Amniotic epithelial cell (primary cell): ENCODE measurements at places on chromosomes 7 and 10.

- no peak for DNase-seq
Measured at GRCh38 chr10:24340883-24341282, 131.9 kb downstream of the KIAA1217 start.

GRCh38 chr10:17742918-17743317 is 9.1 kb upstream of the TMEM236 start:
- peak; percentile 37 for DNase-seq

- no peak for DNase-seq
Measured at GRCh38 chr7:43725251-43725650, 4.1 kb downstream of the COA1 start.

DNA sequence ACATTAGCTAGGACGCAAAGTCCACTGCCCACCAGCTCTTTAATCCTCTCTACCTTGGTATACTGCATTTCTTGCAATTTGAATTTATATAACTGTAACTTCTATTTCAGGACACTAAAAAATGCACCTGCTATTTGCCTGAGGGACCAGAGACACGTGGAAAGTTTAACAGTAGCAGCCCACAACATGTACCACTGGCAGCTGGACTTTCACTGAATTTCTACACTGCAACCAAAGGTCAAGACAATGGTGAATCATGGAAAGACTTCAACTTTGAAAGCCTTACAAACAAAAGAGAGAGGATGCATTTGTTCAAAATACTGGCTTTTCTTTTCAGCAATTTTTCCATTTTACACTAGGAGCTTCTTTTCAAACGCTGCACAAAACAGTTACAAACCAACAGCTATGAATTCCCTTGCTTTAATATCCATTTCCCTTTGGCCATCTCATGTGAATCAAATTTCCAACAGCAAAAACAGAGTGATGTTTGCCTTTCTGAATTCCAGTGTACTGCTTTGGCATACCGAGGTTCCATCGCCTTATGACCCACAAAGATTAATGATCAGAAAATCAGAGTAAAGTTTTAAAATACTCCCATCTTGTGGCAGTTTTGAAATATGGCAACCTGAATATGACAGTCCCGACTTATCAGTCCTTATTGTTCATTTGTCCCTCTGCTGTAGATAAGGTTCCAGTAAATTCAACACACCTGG is 29.9 kb upstream of the HNRNPH3 start:
- peak; percentile 59 for DNase-seq

GRCh38 chr10:77377034-77377433 is 260.6 kb downstream of the KCNMA1 start:
- DNase-seq = peak; percentile 50

DNA sequence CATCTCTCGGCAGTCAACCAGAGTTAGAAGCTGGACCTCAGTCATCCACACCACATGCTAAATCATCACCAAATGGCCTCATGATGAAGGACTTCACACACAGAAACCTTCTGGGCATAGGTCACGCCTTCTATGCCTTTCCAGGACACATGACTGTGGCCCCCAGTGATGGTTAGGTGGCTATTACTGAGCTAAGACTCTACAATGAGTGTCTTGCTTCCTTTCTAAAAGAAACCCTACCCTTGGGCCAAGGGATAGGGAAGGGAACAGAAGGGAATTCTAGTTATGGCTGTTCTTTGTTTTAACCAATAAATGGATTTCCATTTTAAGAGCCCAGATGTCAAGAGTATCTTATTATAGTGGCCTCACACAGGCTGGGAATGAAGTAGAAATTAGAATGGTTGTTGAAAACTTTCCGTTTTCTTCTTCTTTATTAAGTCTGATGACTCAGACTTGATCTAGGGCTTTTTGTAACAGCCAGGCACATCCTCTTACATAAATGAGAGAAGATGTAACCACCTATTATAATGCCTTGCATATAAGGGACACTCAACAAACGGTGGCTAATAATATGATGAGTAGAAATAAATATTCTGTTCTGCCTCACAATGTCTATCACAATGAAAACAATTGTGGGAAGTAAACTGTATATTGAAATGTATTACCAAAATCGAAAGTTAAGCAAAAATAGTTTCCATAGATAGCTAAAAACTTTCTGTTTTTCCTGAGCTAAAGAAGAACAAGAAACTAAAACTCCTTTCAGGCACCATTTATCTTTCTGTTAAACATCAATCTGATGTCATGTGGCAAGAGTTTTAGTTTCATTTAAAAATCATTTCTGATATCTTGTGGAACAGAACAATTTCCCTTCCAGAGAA is 62.5 kb upstream of the TOMM7 start:
- peak; percentile 6 for DNase-seq
